SHP77 treated with DMSO at 0.1 percent for 48 hours (cell line): ENCODE measurements at places on chromosomes 1 and 21.

- DNase-seq: no peak
Observed at GRCh38 chr1:12179111-12179519, 12.3 kb downstream of the TNFRSF1B start.

GRCh38 chr1:111989531-111990025 is at the start of gene KCND3:
Gene KCND3 (minus strand): TSS chr1:111989668.
- no peak for DNase-seq

DNA sequence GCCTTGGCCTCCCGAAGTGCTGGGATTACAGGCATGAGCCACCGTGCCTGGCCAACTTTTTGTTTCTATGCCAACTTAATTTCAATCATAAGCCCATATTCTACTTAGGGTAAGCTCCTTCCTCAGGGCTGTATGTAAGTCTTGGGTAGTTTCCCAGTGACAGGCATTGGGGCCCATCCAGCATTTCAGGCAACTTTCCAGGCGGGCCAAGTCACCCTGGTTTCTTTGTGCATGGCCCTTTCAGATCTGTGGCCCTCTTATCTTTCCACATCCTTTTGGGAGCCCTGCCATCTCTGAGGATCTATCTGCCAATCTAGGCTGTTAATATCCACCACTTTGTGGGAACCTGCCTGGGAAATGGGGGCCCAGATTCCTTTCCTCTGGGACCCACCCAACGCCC is 58.7 kb downstream of the TNN start:
- DNase-seq: no peak

DNA sequence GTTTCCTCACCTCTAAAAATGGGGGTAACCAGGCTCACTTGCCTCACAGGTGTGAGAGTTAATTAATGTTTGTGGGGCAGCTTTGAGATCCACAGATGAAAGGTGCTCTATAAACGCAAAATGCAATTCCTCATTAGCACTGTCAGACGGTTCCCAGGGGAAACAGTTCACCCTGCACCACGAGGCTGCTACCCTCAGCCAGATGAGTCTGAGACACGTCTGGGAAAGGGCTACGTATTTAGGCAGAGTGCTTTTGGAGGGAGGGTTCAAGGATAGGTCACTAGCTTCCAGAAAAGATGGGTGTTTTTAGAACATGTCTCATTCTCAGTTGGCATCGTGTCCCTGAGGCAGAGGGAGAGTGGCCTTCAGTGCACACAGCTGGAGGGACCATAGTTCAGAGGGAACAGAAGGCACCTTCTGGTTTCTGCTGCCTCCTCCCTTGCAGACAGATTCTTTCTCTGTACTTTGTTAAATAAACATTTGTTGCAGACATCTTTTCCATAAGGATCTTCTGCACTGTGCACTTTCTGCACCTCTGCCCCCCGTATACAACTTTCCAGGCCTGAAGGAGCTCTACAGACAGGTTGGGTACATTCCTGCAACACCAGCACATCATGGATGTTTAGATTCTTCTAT is 139.9 kb downstream of the CLIC6 start:
- no peak for DNase-seq

- DNase-seq: no peak
Observed at GRCh38 chr1:2556277-2556677, at the start of gene TNFRSF14. Gene TNFRSF14 (plus strand): TSS chr1:2556371. CDS start chr1:2556665, 294 bp downstream.

DNA sequence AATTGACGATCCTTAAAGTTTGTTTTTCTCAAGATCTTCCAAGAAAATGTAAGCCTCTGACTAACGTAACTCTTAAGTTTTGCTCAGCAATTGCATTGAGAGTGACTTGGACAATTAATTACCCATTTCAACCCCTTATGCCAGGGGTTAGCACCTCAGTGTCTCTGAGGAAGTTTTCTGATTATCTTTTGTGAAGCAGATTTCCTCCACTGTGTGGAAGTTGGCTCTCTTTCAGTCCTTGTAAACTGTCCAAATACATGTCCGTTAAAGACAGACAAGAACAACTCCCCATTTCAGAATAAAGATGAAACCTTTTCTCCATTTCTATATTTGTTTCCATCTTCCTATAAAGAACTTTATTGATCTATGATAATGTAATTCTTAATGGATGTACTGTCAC is 296.4 kb upstream of the FMN2 start:
- DNase-seq: no peak

- no peak for DNase-seq
Observed at GRCh38 chr1:176379626-176380339, 83.2 kb upstream of the PAPPA2 start.

DNA sequence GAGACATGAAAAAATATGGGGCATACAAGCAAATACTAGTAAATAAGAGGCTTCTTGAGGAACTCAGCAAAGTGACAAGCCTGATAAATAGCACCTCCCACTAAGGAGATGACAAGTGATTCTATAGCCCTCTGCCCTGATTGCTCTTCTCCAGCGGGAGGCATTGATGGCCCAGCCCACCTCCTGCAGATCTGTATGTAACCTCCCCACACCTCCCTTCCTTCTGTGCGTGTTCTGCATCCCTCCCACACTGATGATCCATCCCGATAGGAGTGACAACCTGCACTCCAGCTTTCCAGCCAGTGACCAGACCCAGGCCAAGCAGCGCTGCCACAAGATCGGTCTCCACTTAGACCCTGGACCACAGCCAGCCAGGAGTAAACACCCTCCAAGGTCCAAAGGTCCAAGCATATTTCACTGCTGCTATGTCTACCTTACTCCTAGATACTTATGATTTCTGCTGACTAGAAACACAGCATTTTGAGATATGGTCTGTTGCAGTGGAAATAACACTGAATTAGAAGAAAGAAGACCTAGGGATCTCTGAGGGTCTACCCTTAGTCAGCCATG is 176.1 kb downstream of the BRINP2 start:
- no peak for DNase-seq

- DNase-seq: no peak
Observed at GRCh38 chr1:164569866-164570265, 10.9 kb downstream of the PBX1 start.

- DNase-seq: no peak
Observed at GRCh38 chr1:7302873-7303272, 468.2 kb upstream of the VAMP3 start.

GRCh38 chr1:117928881-117929342 is 509 bp downstream of the GDAP2 start:
- peak; percentile 18 for DNase-seq
